ENCODE measurements at places on chromosomes 1 and 21.

GRCh38 chr21:40830836-40831235, 16.1 kb downstream of the DSCAM start:
- DNase-seq = no peak

DNA sequence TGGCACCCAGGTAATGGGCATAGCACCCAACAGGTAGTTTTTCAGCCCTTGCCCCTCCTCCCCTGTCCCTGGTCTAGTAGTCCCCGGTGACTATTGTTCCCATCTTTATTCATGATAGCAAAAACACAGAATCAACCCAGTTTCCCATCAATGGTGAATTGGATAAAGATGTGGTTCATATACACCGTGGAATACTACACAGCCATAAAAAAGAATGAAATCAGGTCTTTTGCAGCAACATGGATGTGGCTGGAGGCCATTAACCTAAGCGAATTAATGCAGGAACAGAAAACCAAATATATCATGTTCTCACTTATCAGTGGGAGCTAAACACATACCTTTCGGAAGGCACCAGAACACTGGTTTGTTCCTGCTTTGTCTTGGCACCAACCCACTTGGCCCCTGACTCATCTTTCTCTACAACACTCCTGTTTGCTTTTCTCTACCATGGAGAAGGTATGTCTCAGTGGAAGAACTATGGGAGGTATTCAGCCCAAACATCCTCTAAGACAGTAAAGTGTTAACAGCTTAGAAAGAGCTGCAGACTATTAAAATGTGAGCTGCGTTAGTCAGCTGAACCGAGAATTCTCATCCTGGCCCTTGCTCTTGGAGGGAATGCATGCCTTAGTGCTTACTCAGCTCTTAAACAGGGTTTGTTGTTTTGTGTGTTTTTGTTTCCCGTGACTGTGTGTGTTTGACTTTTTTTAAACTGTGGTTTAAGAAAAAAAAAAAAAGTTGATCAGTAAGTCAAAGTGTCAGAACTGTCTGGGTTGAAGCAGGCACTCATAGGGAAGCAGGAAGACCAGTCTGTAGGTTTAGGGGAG, 203.0 kb downstream of the TOMM20 start:
- no peak for DNase-seq

- DNase-seq = no peak
Measured at GRCh38 chr1:23427550-23427949, 3.0 kb upstream of the TCEA3 start.

DNA sequence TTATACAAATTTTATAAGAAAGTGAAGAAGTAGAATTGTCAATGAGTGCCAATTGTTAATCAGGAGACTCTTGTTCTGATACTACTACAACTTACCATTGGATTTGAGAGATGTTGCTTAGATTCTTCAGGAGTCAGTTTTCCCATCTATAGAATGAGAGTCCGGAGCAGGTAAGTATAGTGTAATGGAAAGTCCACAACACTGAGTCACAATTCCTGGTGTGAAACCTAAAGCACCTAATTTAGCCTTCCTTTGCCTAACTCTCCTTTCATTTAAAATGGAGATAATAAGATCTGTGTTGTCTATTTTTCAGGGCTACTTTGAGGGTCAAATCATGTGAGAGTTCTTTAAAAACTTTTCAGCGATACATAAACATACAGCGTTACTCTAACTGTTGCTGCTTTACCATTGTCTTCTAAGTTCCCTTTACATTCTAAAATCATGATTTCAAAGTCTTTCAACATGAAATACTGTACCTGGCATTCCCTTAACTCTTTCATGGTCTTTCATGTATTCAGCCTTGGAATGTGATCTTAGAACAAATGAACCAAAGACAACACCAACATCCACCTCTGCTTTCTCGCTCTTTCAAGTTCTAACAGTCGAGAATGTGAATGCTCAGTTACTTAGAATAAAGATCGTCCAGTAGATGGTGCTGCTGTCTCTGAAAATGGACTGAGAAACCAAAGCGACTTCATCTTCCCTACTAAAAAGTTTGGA, 90.9 kb downstream of the SLC30A10 start:
- DNase-seq = peak; percentile 62

- DNase-seq = no peak
Measured at GRCh38 chr1:187415065-187415464, 586.3 kb downstream of the PLA2G4A start.

- no peak for DNase-seq
Measured at GRCh38 chr1:228528612-228529011, 41.4 kb downstream of the RNF187 start.

DNA sequence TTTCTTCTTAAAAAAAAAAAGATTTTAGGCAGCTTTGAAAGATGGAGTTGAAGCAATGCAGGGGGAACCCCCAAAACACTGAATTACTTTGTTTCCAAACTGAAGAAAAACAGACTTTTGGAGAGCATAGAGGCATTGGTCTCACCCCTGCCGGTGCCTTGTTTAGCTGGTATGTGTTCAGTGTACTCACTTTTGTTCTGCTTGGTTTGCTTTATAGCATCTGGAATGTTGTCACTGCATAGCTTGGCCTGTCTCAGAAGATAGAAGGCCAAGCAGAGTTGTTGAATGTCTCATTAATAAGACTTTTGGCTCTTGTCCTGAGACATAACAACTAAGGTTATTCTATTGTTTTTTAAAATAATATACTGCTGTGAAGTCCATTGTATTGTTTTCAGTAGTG, 6.9 kb downstream of the THRAP3 start:
- DNase-seq = no peak

DNA sequence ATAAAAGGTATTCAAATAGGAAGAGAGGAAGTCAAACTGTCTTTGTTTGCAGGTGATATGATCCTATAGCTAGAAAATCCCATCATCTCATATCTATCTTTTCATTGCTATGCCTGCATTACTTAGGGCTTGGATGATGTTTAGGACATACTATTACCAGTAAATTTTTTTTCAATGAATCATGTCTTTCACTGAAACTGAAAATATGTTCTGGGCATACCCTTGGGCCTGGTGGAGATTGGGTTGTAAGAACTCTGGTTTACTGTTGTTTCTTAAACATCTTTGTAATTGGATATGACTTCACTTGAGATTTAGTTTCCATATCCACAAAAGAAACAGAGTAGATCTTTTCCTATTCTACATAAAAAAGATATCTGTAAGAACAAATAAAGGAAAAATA, 502.2 kb upstream of the PRMT6 start:
- no peak for DNase-seq

DNA sequence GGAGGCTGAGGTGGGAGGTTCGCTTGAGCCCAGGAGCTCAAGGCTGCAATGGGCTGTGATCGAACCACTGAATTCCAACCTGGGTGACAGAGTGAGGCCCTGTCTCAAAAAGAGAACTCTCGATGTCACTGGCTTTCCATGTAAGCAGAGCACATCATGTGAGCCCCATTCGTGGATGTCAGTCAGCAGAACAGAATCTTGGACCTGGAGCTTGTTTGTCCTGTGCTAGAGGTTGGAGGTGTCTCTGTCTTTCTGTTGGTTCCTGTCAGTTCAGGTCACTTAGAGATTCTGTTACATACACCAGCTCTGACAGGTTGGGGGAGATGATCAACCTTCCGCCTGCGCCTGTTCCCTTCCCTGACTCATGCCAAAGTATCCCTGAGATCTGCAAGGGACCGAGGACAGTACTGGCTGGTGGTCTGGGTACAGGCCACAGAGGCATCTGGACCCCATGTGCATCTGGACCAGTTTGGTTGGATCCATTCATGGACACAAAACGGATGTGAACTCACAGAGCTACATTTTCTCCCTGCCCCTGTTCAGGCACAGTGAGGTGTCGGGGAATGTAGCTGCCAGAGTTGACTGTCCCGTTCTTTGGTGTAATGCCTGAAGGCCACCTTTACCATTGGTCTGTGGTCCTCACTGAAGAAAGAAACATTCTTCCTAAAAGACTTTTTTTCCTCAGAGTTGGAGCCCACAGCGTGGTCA, 10.0 kb downstream of the ARF1 start:
- no peak for DNase-seq

- DNase-seq = no peak
Measured at GRCh38 chr1:202411422-202411821, 62.9 kb downstream of the PPP1R12B start.

Data from NCI-H524 (cell line).